Activated CD4-positive, alpha-beta T cell treated with anti-CD3 and anti-CD28 coated beads, Interleukin-2, Interleukin-6, amounts not matched to agents 100 ng/mL and 50 ng/mL, durations not matched to agents 16 hours and 8 hours (primary cell): ENCODE measurements at places on chromosomes 4 and X.
A peak's percentile ranks its signal among the peaks of the same experiment; 100 is the strongest.

GRCh38 chr4:114694770-114695169 lies 96.2 kb downstream of the UGT8 start:
- DNase-seq: peak; percentile 39

GRCh38 chrX:120751683-120752082 lies 121.8 kb upstream of the C1GALT1C1 start:
- DNase-seq: no peak

GRCh38 chr4:16694173-16694883 lies 204.1 kb downstream of the LDB2 start:
- no peak for DNase-seq

- no peak for DNase-seq
Observed at GRCh38 chrX:115592997-115593734, 32.2 kb downstream of the PLS3 start.

GRCh38 chr4:184284336-184284690 lies 66.6 kb upstream of the ENPP6 start:
- no peak for DNase-seq

DNA sequence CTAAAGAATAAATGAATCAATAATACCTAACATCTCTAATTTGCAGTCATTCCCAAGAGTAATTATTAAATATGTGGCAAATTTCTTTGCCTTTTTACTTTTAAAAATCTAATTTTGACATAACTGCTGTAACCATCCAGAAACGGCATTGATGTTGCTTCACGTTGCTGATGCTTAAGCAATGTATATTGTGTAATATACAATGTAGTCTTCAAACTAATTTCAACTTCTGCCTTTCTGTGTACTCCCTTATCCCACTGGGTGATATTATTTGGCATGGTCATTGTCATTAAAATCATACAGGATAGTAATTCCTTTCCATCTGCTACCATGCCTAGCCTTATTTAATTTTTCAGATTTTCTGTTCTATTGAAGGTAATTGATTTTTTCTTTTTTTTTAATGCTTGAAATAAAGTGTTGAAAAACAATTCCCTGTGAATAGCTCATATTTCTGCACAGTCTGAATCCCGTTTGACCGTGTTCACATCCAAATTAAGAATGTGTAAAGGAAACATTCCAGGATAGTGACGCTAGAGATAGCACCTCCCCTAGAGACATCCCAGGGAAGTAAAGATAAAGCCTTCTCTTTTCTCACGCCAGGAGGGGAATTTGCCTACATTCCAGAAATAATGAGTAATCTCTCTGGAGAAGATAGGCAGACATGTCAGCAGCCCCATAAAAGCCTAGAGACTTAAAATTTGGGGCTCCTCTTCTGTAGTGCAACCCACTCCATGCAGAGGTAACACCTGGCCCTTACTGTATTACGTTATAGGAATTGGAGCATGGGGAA lies 8.6 kb downstream of the FAM200B start:
- no peak for DNase-seq

DNA sequence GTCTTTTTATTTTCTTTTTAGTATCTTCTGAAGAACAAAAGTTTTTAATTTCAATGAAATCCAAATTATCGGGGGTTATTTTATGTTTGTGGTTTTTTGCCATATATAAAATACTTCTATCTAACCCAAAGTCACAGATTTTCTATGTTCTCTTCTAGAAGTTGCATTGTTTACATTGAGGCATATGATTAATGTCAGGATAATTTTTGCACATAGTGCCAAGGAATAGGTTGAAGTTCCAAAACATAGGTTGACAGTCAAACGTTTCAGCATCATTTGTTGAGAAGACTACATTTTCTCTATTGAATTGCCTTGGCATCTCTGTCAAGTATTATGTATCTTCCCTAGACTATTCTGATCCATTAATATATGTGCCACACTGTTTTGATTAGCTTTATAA lies 64.5 kb downstream of the ANKRD17 start:
- no peak for DNase-seq

GRCh38 chrX:8743126-8743732 lies 11.3 kb upstream of the ANOS1 start:
- peak; percentile 73 for DNase-seq

GRCh38 chr4:3868211-3869173 lies 102.3 kb downstream of the ADRA2C start:
- DNase-seq: peak; percentile 16

DNA sequence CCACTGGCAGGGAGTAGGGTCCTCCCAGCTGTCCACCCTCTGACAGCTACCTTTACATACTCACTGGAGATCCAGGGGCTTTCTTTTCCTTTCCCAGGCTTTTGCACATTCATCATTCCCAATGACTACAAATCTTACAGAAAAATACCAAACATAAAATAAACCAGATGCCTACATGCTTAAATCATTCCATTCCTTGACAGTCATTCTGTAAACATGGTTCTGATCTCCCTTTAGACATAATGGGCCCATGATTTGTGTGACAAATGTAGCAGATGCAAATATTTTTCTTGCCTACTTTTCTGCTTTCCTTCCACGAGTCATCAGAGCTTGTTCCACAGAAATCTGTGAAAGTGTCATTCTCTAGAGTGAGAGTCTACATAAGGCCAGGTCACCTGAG lies 207.0 kb downstream of the IDS start:
- no peak for DNase-seq

- peak; percentile 54 for DNase-seq
Observed at GRCh38 chrX:32448320-32448719, 763.0 kb downstream of the DMD start.

- DNase-seq: peak; percentile 61
Observed at GRCh38 chr4:57426779-57427395, 316.7 kb upstream of the IGFBP7 start.

- peak; percentile 61 for DNase-seq
Observed at GRCh38 chrX:13658602-13659001, 5.7 kb downstream of the TCEANC start.

DNA sequence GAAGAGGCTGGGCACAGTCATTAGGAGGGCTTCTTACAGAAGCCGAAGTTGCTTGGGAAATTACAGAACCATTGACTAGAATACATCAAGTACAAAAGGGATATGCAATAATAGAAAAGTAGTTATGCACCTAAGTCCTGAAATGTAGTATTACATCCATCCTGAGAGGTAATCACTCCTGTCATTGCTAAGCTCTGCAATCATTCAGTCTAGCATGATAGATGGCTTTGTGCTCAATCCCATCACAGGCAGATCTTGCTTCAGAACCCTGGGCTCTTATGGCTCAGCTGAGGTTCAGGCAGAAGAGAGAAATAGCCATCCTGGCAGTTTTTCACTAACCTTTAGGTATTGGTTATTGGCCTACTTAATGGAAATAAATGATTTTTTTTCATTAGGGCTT lies 231.7 kb upstream of the AFF2 start:
- DNase-seq: no peak

- DNase-seq: no peak
Observed at GRCh38 chrX:125093852-125094251, 225.8 kb upstream of the TEX13C start.

DNA sequence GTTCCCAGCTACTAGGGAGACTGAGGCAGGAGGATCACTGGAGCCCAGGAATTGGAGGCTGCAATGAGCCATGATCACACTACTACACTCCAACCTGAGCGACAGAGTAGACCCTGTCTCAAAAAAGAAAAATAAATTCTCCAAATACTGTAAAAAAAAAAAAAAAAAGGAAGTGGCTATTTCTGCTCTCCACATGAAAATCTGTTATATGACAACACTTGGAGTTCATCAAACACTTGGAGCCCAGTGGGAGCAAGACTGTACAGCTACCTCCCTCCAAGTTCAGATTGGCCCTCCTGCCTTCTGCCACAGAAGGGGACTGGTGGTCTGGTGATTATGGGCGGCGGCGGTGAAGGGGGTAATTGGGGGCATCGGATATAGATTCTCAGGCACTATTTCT lies 9.0 kb upstream of the CLDN34 start:
- DNase-seq: no peak

DNA sequence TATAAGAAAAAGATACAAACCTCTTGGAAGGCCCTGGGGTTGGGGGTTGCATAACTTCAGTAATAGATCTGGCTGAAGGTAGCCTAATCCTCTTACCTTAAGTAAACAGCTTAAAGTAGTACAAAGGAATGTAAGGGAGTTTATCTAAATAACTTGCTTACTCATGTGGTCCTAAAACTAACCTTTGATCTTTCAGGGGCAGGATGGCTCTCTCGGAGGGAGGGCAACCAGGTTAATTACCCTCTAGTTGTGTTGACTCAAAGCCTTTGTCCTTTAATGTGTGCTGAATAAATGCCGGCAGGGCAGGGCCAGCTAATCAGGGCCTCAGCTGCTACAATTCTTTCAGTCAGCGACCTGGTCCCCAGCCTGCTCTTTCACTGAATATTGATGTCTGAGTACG lies 822.0 kb upstream of the SLIT2 start:
- no peak for DNase-seq

DNA sequence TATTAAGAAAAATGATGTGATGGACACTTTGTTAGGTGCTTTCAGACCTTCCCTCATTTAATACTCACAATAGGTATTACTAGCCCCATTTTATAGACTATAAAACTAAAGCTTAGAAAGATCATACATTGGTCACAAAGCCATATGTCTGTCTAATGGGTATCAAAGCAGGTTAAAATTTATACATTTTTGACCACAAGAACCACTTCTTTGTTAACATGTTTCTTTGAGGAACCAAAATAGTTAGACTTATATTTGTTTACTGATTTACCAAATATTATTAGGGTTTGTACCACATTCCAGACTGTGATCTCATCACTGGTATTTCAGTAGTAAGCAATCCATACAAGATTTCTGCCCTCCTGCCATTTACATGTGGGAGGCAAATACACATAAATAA lies 363.3 kb downstream of the NAF1 start:
- no peak for DNase-seq

DNA sequence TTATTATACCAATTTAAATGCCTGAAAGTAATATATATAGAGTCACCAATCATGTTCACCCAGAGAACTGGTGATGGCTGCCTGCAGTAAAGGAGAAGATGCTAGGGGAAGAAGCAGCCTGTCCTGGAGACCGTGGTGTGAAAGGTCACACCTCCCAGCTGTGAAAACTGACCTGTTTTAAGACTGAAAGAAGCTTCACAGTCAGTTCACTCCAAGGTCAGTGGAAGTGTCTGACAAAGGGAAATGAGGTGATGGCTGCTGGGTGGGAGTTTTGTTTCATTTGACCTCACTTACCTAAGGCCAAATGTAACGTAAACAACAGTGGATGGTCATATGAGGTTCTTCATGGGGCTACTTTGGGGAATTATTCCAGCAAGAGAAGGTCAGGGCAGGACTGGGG lies 352.1 kb upstream of the GATB start:
- no peak for DNase-seq

DNA sequence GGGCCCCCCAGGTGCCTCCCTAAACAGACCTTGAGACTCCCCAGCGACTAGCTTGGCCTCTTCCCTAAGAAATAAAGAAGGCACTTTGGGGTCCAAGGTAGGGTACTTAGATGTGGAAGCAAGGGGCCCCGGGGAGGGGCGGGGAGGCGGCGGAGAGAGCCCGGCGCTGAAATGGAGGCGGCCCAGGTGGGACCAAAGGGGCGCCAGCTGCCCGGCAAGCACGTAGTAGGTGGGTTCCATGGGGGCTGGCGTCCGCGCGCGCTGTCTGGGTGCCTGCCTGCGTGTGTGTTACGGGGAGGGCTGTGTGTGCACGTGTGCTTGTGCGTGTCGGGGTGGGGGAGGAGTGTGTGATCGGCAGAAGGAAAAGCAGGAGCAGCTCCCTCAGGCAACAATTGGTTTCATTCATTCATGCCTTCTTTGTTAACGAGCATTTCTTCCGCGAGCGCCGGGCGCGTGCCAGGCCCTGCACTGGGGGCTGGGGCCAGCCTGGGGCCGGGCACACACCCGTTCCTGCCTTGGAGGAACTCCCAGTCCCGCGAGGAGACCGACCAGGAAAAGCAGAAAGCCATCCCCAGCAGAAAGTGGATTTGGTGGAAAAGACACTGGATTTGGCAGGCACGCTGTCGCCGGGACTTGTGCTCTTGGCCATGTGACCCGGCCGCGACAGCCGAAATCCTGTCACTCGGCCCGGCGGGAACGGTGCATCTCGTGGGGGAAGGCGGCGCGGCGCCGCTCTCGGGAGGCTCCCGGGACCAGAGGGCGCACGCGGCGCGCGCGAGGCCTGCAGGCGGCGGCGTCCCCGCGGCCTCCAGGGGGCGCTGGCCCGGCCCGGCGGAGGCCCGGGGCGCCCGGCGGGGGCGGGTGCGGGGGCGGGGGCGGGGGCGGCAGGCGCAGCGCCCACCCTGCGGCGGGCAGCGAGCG lies 3.3 kb upstream of the DUSP9 start:
- peak; percentile 13 for DNase-seq

GRCh38 chr4:125789023-125789422 lies 474.3 kb downstream of the FAT4 start:
- no peak for DNase-seq

DNA sequence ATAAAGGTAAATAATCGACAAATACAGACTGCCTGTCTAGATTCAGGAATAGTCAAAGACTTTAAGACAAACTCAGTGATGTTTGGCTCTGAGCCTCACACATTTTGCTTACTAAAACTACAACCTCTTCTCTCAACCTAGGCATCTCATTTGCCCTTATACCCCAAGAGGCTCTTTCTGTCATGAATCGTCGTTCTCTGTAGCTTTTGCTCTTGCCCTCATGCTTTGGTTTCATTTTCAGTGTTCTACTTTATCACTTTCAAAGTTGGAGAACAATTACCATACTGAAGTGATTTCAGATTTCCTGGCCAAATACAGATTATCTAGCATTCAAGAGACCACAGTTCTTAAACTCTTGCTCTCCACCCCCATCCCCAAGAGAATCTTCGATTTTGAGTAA lies 114.1 kb upstream of the RAP2C start:
- DNase-seq: no peak

DNA sequence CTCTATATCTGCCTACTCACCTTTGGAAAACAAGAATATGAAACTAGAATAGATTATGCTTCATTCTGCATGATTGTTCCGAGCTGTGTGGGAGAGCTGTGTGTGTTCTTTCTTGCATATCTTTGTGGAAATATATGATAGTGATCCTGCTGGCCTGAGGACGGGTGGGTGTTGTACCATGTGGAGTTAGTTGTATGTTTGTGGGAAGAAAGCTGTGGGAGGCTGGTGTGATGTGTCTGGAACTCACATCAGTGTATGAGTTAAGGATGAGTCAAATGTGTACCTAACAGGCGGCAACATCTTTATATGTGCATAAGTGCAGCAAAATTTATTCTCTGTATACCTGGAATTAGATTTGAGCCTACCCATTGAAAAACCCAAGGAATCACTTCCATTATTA lies 208.1 kb upstream of the ADGRL3 start:
- DNase-seq: no peak

DNA sequence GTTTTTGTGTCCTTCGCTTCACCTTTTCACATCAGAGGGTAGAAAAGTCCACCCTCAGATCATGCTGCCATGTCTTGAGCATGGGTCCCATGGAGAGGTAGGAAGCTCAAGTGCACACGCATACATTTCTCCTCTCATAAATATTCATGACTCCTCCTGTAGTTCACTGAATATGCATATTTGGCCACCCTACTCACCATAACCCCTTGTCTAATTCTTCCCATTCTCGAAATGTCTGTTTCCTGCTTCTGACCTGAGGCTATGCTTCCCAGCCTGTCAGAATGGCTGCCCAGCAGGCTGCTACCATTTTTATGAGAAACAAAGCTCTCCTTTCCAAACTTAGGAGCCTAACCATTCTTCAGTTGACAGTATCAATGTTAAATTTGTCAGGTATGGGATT lies 86.5 kb downstream of the ADRA2C start:
- DNase-seq: no peak
